Glutamatergic neuron (in vitro differentiated cells): ENCODE measurements at places on chromosomes 16 and 17. TPM values are rescaled to one million over a fixed set of nuclear protein-coding genes. Genes with fewer than 3 reads are reported as not detected.

- H3K36me3 ChIP-seq: no peaks in the 10 kb centered on the region
- no peak for DNase-seq
- H3K27ac ChIP-seq: no peak overlapping the region
Measured at GRCh38 chr16:58211245-58211644, 13.3 kb upstream of the CSNK2A2 start.

DNA sequence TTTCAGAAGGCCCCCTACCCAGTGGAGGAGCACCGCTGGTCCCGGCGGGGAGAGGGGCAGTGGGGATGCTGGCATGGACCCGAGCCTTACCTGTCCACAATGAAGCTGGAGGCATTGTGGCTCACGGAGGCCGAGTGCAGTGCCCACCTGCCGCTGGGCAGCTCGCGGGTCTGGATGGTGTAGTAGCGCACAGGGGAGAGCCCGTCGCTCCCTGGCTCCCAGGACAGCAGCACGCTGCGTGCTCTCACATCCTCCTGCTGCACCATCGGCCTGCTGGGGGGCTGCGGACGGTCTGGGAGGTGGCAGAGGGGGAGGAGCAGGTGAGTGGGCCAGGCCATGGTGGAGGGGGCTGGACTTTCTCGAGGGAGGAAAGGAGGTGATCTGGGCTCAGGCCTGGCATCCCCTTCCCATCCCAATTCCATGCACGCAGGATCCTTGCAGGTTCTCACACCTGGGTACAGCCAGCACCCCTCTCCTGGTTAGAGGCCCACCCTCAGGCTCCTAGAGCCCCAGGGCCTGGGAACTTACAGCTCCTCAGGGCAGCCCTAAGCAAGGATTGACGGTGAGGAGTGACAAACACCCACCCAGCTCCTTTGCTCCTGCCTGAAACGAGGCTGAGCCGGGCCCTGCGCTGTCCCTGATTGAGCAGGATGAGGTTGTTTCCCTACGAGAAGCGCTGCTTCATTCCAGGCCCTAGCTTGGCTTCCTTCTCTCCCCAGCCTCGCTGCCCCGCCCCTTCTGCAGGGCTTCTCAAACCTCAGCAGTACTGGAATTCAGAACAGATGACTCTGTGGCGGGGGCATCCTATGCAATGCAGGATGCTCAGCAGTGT, 76.2 kb upstream of the CDC42EP4 start:
- H3K36me3 ChIP-seq: no peaks in the 10 kb centered on the region
- no peak overlapping the region for H3K27ac ChIP-seq
- DNase-seq: no peak
- H3K4me1 ChIP-seq: peaks cover 4% of the 10 kb centered on the region
- no peak overlapping the region for H3K4me3 ChIP-seq

- no peak overlapping the region for H3K4me3 ChIP-seq
- H3K27me3 ChIP-seq: peaks cover 4% of the 10 kb centered on the region
- no peaks in the 10 kb centered on the region for H3K36me3 ChIP-seq
- no peak overlapping the region for H3K27ac ChIP-seq
- peaks cover 15% of the 10 kb centered on the region for H3K4me1 ChIP-seq
Measured at GRCh38 chr17:38922538-38923297, 2.7 kb upstream of the LASP1NB start.

GRCh38 chr16:46822270-46822669, 8.7 kb downstream of the C16orf87 start:
- no peak overlapping the region for H3K27ac ChIP-seq
- H3K4me1 ChIP-seq: no peaks in the 10 kb centered on the region
- no peaks in the 10 kb centered on the region for H3K36me3 ChIP-seq
- no peak for DNase-seq
- H3K4me3 ChIP-seq: no peak overlapping the region

Gene KPNB1
- total RNA-seq: 350 TPM

GRCh38 chr16:24534620-24535019, 4.7 kb upstream of the RBBP6 start:
- no peak overlapping the region for H3K4me3 ChIP-seq
- no peaks in the 10 kb centered on the region for H3K36me3 ChIP-seq
- no peak for DNase-seq
- H3K27ac ChIP-seq: no peak overlapping the region
- H3K4me1 ChIP-seq: no peaks in the 10 kb centered on the region
- peaks cover 2% of the 10 kb centered on the region for H3K27me3 ChIP-seq

Gene FKBP10
- total RNA-seq: 28.5 TPM

DNA sequence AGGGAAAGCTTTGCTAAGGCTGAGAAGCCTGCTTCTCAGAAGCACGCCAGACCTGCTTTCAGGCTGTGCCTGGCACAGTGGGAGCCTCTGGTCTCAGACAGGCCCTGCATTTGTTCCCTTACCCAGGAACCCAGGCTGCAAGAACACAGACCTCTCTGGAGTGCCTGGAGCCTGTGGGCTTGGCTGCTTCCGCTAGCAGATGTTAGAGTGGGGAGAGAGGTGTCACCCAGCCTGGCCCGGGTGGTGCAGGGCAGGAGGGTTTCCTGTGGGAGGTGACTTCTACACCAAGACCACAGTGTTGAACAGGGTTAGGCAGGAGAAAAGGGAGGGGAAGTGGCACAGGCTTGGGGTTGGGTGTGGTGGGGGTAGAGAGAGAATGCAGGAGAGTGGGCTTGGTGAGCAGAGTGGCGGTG, 35.8 kb upstream of the ADGRG1 start:
- no peaks in the 10 kb centered on the region for H3K4me1 ChIP-seq
- no peak overlapping the region for H3K27ac ChIP-seq
- no peak overlapping the region for H3K4me3 ChIP-seq

DNA sequence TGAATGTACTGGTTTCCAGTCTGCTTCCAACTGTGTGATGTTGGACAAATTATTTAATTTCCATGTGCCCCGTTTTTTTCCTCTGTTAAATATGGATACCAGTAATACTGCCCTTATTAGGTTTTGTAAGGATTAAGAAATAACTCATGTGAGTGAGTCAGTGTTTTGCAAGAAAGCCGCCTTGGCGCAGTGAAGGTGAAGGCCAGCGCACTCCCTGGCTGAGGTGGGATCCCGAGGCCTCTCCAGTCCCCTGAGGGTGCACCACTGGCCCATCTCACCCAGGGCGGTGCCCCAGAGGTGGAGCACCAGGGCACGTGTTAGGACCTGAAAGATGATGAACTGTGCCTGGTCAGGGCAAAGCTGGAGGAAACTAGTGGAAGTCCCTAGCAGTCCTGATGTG, 43.5 kb downstream of the PHKB start:
- H3K4me1 ChIP-seq: no peaks in the 10 kb centered on the region
- peaks cover 5% of the 10 kb centered on the region for H3K36me3 ChIP-seq
- no peak overlapping the region for H3K4me3 ChIP-seq
- H3K27ac ChIP-seq: no peak overlapping the region
- H3K27me3 ChIP-seq: no peaks in the 10 kb centered on the region
- DNase-seq: no peak

- peaks cover 44% of the 10 kb centered on the region for H3K27me3 ChIP-seq
- peaks cover 11% of the 10 kb centered on the region for H3K4me1 ChIP-seq
- H3K4me3 ChIP-seq: peak overlapping the region; percentile 49
- no peak for DNase-seq
- H3K27ac ChIP-seq: no peak overlapping the region
- no peaks in the 10 kb centered on the region for H3K36me3 ChIP-seq
Measured at GRCh38 chr17:48754500-48755261, 26.1 kb upstream of the HOXB13 start.

Gene SCGB1C2
- total RNA-seq: not detected

DNA sequence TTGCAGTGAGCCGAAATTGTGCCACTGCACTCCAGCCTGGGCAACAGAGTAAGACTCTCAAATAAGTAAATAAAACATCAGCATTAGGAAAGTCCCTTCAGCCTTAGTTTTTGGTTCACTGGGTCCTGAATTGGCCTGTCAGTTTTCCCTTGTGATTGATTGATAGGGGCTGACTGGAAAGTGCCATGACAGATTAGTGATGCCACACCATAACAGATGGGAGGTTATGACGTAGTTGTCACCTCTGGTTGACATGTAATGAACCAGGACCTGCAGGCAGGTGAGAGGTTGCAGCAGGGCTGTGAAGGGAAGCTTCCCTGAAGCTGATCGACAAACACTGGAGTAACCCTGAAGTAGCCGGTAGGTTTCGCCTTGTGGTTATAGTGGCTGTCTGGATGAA, 41.8 kb downstream of the CDH3 start:
- no peak overlapping the region for H3K4me3 ChIP-seq
- H3K4me1 ChIP-seq: no peaks in the 10 kb centered on the region
- no peaks in the 10 kb centered on the region for H3K27me3 ChIP-seq
- no peak overlapping the region for H3K27ac ChIP-seq

DNA sequence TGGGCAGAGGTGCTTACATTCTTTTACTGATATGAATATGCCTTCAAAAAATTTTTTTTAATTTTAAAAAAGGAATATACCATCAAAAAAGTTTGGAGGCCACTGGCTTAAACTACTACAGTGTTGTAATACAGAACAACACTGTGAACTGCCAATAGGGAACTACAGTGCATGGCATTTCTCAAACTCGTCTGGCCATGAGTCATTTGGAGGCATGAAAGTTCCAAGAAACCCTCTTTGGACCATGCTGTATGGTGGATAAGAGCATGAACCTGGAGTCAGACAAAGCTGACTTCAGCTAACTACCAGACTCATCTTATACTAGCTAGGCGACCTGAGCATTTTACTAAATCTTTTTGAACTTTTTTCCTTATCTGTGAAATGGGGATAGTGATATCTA, 9.2 kb upstream of the NF1 start:
- no peak overlapping the region for H3K4me3 ChIP-seq
- no peaks in the 10 kb centered on the region for H3K27me3 ChIP-seq

DNA sequence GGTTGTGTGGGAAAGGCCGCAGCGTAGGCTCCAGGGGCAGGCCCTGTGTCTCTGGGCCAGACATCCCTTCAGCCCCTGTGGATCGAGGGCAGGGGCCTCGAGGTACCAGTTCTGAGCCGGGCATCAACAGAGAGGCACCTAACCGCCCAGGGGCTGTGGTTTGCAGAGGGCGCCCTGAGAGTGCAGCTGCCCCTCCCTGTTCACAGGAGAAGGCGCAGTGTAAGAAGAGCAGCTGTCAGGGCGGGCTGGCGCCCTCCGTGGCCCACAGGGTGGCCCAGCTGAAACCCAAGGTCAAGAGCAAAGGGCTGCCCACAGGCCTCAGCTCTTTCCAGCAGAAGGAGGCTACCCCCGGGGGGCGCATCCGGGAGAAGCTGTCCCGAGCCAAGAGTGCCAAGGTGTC, 56.5 kb downstream of the ACTG1 start:
- peaks cover 5% of the 10 kb centered on the region for H3K27me3 ChIP-seq
- H3K4me3 ChIP-seq: no peak overlapping the region
- peaks cover 5% of the 10 kb centered on the region for H3K4me1 ChIP-seq
- DNase-seq: no peak
- H3K27ac ChIP-seq: peak overlapping the region; percentile 68

DNA sequence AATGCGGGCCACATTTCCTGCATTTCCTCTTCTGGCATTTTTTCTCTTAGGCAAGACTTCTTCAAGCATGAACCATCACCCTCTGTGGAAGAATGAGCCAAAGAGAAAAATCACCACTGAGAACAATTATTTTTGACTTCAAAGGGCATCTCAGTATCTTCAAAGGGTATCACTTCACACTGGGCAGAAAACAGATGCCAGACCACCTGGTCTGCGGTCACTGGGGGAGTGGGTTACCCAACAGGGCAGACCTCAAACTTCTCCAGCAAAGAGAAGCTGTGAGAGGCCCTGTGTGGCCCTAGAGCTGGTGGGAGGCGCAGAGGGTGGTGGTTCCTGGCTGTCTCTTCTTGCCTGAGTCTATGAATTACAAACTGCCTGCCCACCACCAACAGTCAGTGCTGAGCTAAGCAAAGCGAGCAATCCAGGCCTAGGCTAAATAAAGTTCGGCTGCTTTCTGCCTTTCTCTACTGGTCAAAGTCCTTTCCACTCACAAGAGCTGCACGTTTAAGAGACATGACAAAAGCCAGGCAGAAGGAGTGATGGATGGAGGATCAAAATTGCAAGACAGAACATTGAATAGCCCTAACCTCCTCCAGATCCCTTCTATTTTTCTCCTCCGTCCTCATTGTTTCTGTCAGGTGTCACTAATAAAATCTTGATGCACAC, 602.7 kb upstream of the CDH5 start:
- no peak for DNase-seq
- peaks cover 3% of the 10 kb centered on the region for H3K27me3 ChIP-seq
- H3K4me1 ChIP-seq: peaks cover 11% of the 10 kb centered on the region
- H3K4me3 ChIP-seq: no peak overlapping the region

- H3K27ac ChIP-seq: peak overlapping the region; percentile 83
- H3K4me3 ChIP-seq: peak overlapping the region; percentile 74
- DNase-seq: no peak
- peaks cover 22% of the 10 kb centered on the region for H3K27me3 ChIP-seq
Measured at GRCh38 chr17:38465391-38466345, 37.4 kb downstream of the ARHGAP23 start.

DNA sequence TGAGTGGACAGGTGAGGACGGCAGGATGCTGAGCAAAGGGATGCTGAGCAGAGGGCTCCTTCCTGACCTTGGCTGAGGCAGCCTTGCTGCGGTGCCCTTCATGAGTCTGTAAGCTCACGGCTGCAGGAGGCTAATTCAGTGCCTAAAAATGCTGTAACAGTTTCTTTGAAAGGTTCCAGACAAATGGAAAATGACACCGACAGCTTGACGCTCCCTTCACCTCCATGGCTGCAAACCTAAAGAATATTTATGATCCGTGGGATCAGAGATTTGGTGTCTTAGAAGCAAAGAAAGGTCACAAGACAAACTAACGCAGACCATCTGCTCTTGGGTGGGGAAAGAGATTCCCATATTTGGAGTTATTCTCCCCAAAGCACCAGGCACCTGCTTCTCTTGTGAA, 28.0 kb downstream of the TOM1L2 start:
- peaks cover 39% of the 10 kb centered on the region for H3K4me1 ChIP-seq
- no peaks in the 10 kb centered on the region for H3K36me3 ChIP-seq
- DNase-seq: no peak
- peak overlapping the region; percentile 93 for H3K27ac ChIP-seq
- peaks cover 4% of the 10 kb centered on the region for H3K27me3 ChIP-seq

Gene CEMP1
- total RNA-seq: not detected

- peaks cover 4% of the 10 kb centered on the region for H3K36me3 ChIP-seq
- H3K4me3 ChIP-seq: no peak overlapping the region
- H3K27ac ChIP-seq: no peak overlapping the region
- H3K27me3 ChIP-seq: peaks cover 5% of the 10 kb centered on the region
- DNase-seq: no peak
- no peaks in the 10 kb centered on the region for H3K4me1 ChIP-seq
Measured at GRCh38 chr17:13813347-13814240, 211.9 kb upstream of the HS3ST3A1 start.

DNA sequence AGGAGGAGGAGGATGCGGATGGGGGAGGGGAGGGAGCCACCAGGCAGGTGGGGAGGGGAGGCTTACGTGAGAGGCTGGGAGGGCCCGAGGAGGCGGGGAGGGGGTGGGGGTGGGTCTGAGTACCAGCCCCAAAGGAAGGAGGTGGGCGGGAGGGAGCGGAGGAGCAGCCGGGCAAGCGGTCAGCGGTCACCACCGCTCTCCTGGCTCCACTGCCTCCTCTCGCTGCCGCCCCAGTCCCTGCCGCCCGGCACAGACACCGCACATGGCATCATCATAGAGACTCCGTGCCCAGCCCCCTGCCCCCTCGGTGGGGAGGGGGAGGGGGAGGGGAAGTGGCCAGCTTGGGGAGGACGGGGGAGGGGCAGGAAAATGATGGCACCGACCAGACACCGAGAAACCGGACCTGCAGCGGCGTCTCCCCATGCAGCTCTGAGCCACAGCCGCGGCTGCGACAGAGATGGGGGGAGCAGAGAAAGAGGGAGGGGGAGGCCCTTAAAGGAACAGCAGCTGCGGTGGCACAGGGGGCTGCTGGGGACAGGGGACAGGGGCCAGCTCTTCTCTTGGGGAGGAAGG, at the start of gene TLCD3B:
TLCD3B (minus strand) TSS at position 431 of the 573 bp plus-strand sequence. CDS start 744 bp downstream, outside the sequence.
- peaks cover 19% of the 10 kb centered on the region for H3K27me3 ChIP-seq
- H3K27ac ChIP-seq: peak within 1 kb of the TSS; percentile 91
- DNase-seq: peak; percentile 79
- H3K4me1 ChIP-seq: peaks cover 29% of the 10 kb centered on the region
- peak within 1 kb of the TSS; percentile 93 for H3K4me3 ChIP-seq

Gene SEPTIN12
- 0.96 TPM for total RNA-seq
